Large intestine (tissue), 12 donors: ENCODE measurements at places on chromosomes 7 and 10.

- H3K36me3 ChIP-seq = peaks cover 17% of the 10 kb centered on the region
- no peak for DNase-seq
- H3K4me1 ChIP-seq = no peaks in the 10 kb centered on the region
- H3K4me3 ChIP-seq = no peak overlapping the region
These were observed 38.5 kb upstream of the PDLIM1 start for GRCh38 chr10:95329296-95329695.

DNA sequence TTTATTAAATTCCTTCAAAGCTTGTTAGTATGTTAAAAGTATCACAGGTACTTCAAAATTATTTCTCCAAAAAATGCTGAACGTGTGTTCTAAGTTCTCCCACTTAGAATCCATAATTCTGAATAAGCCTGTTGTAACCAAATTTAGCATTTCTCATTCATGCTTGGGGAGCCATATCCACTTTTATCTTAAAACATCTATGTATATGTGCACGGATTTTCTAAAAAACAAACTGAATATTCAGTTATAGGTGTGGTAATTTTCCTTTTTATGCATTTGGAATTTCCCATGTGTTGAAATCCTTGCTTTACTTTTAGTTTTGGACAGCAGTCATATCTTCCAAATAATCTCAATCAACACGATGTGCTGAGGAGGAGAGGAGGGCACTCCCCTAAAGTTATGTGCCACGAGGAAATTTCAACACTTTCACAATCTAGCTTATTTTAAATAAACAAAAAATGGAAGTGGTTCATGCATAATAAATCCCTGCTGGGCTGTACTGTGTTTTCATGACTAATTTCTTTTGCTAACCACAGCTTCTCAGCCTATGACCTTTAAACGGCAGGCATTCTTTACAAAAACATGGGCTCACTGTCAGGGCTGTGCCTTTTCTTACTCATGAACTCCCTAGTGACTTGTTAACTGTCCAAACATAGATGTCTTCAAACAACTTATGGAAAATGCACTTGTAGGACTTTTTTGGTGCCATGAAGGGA lies 380.3 kb upstream of the SEMA3C start:
- H3K27ac ChIP-seq = peak overlapping the region; percentile 56
- H3K4me1 ChIP-seq = peaks cover 17% of the 10 kb centered on the region
- H3K36me3 ChIP-seq = no peaks in the 10 kb centered on the region
- H3K27me3 ChIP-seq = no peaks in the 10 kb centered on the region

- no peak overlapping the region for H3K27ac ChIP-seq
- H3K4me1 ChIP-seq = no peaks in the 10 kb centered on the region
- no peaks in the 10 kb centered on the region for H3K36me3 ChIP-seq
- no peak overlapping the region for H3K4me3 ChIP-seq
These were observed 598.6 kb downstream of the XPNPEP1 start for GRCh38 chr10:109324721-109325120.

GRCh38 chr7:7795630-7796121 lies 77.3 kb upstream of the RPA3 start:
- DNase-seq = no peak
- H3K27me3 ChIP-seq = no peaks in the 10 kb centered on the region
- no peaks in the 10 kb centered on the region for H3K4me1 ChIP-seq
- no peak overlapping the region for H3K4me3 ChIP-seq
- H3K27ac ChIP-seq = peak overlapping the region; percentile 12

DNA sequence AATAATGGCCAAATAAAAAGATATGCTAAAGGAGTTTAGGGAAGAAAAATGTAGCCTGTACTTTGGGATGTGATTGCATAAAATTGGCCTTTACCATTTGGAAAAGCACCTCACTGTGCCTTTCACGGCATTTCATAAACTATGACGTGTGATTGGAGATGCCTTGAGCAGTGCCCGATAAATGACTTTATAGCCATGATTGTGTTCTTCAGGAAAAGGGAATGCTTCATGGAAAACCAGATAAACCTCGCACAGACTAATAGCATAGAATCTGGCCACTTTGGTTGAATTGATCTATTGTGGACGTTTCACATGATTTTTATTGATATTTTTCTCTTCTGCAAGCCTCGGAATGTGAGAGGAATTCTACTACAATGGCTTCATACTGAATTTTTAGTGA lies 502.0 kb upstream of the MKI67 start:
- no peak for DNase-seq
- no peak overlapping the region for H3K4me3 ChIP-seq
- H3K27me3 ChIP-seq = no peaks in the 10 kb centered on the region
- peaks cover 4% of the 10 kb centered on the region for H3K4me1 ChIP-seq

- no peaks in the 10 kb centered on the region for H3K36me3 ChIP-seq
- no peak for DNase-seq
- H3K27ac ChIP-seq = no peak overlapping the region
- H3K27me3 ChIP-seq = peaks cover 27% of the 10 kb centered on the region
These were observed 279.0 kb downstream of the DNAJB6 start for GRCh38 chr7:157615852-157616251.

- H3K4me3 ChIP-seq = no peak overlapping the region
- H3K36me3 ChIP-seq = no peaks in the 10 kb centered on the region
- peaks cover 4% of the 10 kb centered on the region for H3K4me1 ChIP-seq
- peaks cover 28% of the 10 kb centered on the region for H3K27me3 ChIP-seq
- DNase-seq = no peak
- H3K27ac ChIP-seq = no peak overlapping the region
These were observed 5.4 kb downstream of the LOXL4 start for GRCh38 chr10:98262571-98262970.

DNA sequence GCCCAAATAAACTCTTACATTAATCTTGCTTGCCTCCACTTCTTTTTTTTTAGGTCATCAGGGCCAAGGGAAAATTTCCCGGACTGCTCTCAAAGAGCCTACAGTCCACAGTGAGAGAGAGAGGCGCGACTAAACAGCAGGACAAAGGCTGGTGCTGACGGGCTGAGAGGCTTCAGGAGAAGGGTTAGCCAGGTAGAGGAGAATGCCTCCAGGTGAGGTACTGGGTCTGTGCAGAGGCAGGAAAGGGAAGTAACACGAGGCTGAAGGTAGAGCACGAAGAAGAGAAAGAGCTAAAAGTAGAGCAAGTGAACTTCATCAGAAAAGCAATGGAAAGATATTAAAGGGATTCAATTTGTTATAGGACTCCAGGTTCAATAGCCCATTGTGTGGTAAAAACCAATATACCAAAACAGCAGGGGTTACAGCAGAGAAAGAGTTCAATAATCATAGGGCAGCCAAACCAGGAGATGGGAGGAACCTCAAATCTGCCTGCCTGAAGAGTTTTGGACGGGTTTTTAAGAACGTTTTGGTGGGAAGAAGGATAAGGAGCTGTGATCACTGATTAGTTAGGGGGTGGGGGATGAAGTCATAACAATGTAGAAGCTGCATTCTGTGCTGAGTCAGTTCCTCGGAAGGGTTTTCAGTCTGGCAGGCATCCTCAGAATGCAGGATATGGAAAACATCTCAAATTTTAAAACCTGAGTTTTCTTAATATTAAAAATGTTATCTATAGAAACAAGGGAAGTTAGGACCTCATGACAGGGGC lies 171.5 kb downstream of the AKR1D1 start:
- H3K4me1 ChIP-seq = peaks cover 5% of the 10 kb centered on the region
- no peak for DNase-seq
- no peaks in the 10 kb centered on the region for H3K36me3 ChIP-seq
- H3K27me3 ChIP-seq = no peaks in the 10 kb centered on the region

DNA sequence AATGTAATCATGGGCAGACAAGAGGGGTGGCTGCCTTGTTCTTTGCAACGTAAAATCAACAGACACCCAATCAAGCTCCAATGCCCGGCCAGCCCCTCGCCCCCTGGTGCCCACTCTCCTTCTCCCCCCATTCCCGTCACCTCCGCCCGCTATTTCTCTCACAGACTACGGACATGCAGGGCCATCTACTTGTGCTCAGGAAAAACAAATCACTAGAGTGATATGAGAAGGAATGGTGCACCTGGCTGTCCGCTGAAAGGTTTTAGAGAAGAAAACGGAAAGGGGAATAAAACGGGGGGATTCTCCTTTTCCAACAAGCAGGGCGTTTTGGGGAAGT lies 396 bp downstream of the GRM8 start:
- no peak for DNase-seq
- peaks cover 11% of the 10 kb centered on the region for H3K4me1 ChIP-seq
- no peak overlapping the region for H3K27ac ChIP-seq
- H3K4me3 ChIP-seq = peak overlapping the region; percentile 23
- peaks cover 95% of the 10 kb centered on the region for H3K27me3 ChIP-seq

DNA sequence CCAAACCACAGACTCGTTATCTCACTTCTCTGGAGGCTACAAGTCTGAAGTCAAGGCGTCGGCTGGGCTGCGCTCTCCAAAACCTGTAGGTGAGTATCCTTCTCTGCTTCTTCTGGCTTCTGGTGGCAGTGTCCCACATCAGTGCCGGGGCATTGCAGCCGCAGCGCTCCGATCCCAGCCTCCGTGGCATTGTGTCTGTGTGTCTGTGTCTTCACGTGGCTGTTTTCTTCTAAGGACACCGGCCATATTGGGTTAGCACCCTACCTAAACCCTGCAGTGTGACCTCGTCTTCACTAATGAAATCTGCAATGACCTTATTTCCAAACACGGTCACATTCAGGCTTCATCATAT lies 584.9 kb upstream of the COBL start:
- H3K27ac ChIP-seq = no peak overlapping the region
- no peak overlapping the region for H3K4me3 ChIP-seq
- no peak for DNase-seq
- no peaks in the 10 kb centered on the region for H3K4me1 ChIP-seq
- no peaks in the 10 kb centered on the region for H3K36me3 ChIP-seq
- no peaks in the 10 kb centered on the region for H3K27me3 ChIP-seq

DNA sequence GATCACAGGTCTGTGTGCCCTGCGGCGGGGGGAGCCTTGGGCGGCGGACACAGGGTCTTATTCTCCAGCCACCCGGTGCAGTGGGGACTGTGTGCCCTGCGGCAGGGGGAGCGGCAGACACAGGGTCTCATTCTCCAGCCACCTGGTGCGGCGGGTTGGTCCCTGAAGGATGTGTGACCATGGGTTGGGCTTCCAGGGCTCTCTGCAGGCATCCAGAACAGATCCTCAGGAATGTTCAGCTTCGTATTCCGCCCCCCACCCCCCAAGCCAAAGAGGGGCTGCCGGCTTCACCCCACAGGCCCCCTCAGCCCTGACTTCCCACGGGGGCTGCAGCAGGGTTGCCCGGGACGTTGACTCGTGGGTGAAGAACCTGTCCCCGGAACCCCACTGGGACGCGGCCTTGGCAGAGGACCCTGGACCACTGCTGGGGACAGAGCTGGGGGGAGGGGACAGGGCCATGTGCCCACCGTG lies 154.5 kb upstream of the PPP2R2D start:
- no peaks in the 10 kb centered on the region for H3K36me3 ChIP-seq
- H3K4me1 ChIP-seq = peaks cover 38% of the 10 kb centered on the region
- peaks cover 4% of the 10 kb centered on the region for H3K27me3 ChIP-seq

DNA sequence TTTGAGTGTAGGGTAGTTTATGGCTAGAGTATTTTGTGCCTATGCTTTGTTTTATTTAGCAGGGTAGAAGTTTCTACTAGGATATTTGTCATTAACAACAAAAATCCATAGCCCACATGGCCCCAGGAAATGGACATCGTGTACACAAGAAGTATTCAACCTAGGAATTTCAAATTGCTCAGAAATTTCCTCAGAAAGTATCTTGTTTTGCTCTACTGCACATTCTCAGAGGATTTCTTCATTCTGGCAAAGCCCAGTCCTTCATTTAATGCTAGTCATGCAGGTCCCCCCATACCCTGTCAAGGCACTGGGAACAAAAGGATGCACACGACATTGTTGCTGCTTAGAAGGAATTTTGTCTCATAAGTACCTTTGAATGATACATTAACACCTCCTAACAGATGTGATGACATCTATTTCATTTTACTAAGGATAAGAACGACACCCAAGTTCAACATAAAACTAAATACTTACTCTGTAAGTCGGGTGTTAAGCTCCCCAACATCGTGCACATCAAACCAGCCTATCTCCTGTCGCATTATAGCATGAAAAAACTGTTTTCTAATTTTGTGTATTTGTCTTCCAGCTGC lies 34.3 kb downstream of the ABCB1 start:
- no peak overlapping the region for H3K4me3 ChIP-seq
- H3K27ac ChIP-seq = no peak overlapping the region
- H3K36me3 ChIP-seq = no peaks in the 10 kb centered on the region
- H3K4me1 ChIP-seq = peaks cover 20% of the 10 kb centered on the region
- no peak for DNase-seq

DNA sequence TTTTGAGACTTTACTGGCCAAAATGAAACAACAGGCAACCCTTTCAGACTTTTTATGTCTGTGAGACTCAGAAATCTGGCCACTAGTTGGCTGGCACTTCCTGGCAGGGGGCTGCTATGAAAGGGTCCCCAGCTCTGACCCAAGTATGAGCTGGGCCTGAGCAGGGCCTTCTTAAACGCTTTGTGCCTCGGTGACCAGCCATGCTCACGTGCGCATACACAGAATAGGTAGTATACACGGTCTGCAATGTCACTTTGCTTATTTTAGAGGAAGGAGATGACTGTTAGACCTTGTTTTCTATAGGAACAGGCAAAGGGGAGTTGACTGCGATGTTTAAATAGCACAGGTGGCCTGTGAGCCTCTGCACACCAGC lies 129.6 kb downstream of the VIPR2 start:
- peaks cover 2% of the 10 kb centered on the region for H3K27me3 ChIP-seq
- H3K27ac ChIP-seq = no peak overlapping the region
- no peak for DNase-seq
- H3K4me3 ChIP-seq = no peak overlapping the region
- peaks cover 23% of the 10 kb centered on the region for H3K4me1 ChIP-seq

- DNase-seq = no peak
- H3K27ac ChIP-seq = no peak overlapping the region
- no peaks in the 10 kb centered on the region for H3K36me3 ChIP-seq
- H3K27me3 ChIP-seq = no peaks in the 10 kb centered on the region
These were observed 29.7 kb downstream of the C1QL3 start for GRCh38 chr10:16491933-16492332.

GRCh38 chr10:80497187-80498077 lies 40.3 kb upstream of the SH2D4B start:
- peaks cover 55% of the 10 kb centered on the region for H3K4me1 ChIP-seq
- H3K36me3 ChIP-seq = peaks cover 13% of the 10 kb centered on the region
- peak overlapping the region; percentile 87 for H3K27ac ChIP-seq
- no peaks in the 10 kb centered on the region for H3K27me3 ChIP-seq
- H3K4me3 ChIP-seq = no peak overlapping the region

GRCh38 chr10:16910793-16911164 lies 93.6 kb upstream of the RSU1 start:
- DNase-seq = no peak
- peaks cover 14% of the 10 kb centered on the region for H3K36me3 ChIP-seq
- H3K4me3 ChIP-seq = no peak overlapping the region
- H3K27ac ChIP-seq = no peak overlapping the region

DNA sequence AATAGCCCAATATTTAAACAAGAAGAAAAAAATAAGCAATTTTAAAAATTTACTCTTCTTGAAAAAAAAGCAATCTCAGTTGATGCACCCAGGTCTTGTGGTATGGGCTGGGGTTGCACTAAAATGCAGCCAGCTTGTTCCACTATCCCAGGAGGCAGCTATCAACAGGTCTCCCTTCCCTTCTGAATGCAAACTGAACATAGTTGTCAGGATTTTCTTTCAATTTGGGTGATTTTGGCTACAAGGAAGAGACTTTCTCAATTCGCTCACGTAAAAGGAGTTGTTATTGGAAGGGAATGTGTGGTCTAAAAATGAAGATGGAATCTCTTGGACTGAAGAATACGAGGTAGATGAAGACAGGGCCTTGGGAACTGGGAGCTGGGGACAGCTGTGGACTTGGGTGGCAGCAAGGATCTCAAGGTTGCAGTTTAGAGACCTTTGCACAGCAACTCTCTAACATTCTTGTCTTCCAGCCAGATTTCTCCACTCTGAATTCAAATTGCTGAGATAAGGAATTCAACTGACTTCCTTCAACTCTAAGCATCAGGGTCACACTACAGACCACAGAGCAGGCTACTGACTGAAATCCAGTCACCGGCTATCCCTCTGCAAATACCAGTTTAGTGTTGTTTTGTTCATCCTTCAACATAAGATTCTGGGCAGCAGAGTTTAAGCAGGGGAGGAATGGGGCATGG lies 3.1 kb upstream of the TMEM26 start:
- H3K36me3 ChIP-seq = no peaks in the 10 kb centered on the region
- DNase-seq = no peak
